ENCODE measurements at places on chromosomes 6 and 20. TPM values are rescaled to one million over a fixed set of nuclear protein-coding genes. Genes with fewer than 3 reads are reported as not detected.

The CABLES2 gene
- 1.3 TPM for total RNA-seq

DNA sequence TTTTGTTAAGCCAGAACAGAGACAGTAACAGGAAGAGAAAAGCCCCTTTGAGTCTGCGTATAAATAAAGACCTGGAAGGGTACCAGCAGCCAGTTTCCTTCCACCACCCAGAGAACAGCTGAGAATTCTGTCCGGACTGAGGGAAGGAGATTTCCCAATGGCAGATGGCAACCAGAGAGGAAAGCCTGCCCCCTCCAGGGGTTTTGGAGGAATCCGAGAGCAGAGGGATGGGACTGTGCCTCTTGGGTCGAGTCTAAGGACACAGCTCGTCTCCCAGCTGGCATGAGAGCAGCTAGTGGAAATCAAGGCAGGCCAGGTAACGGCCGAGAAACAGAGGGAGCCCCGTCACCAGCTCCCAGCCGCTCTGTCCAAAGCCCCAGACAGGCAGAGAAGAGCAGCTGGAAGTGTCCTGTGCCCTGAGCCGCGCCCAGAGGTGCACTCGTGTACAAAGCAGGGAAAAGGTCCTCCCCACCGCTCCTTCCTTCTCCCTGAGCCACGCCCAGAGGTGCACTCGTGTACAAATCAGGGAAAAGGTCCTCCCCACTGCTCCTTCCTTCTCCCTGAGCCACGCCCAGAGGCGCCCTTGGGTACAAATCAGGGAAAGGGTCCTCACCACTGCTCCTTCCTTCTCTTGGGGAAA lies 134.0 kb upstream of the SNX9 start:
- DNase-seq, result no peak

GRCh38 chr6:142700671-142701312 lies 244.2 kb downstream of the HIVEP2 start:
- DNase-seq, result no peak

DNA sequence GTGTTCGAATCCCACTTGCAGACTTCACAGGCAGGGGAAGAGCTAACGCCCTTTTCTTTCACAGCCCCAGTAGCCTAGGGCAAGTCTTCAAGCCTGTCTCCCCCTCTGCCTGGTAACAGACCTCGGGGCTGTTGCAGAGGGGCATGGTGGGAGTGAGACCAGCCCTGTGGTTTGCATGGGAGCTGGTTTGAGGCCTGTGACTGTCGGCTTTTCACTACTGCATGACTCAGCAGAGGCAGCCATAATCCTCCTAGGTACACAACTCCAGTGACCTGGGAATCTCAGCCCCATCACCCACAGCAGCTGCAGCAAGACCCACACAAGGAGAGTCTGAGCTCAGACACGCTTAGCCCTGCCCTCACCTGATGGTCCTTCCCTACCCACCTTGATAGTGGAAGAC lies 55.3 kb upstream of the POPDC3 start:
- DNase-seq, result no peak

The PRSS16 gene
- total RNA-seq, result 15.1 TPM

- peak; percentile 84 for DNase-seq
Observed at GRCh38 chr6:48078120-48078519, 32.9 kb downstream of the PTCHD4 start.

The HSPA1L gene
- 0.53 TPM for total RNA-seq

- no peak for DNase-seq
Observed at GRCh38 chr6:1067346-1067745, 244.6 kb upstream of the FOXQ1 start.

DNA sequence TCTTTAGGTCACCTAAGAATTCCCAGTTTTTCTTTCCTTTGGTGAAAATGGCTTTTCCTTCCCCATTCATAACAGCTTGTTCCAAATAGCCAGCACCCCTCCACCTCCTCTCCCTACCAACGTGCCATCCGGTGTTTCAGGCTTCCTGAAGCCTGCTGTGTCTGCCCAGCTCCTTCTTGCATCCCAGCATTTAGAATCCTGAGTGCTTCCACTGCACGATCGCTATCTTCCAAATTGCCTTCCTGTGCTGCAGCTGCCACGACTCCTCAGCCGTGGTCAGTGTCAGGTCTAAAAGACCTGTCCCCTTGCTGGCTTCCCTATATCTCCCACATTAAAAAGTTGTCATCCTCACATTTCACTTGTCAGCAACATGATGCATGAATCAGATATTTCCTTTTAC lies 550.3 kb upstream of the JARID2 start:
- DNase-seq, result no peak

The NOX3 gene
- total RNA-seq, result not detected

The HLA-DQB1 gene
- not detected for total RNA-seq

The CNKSR3 gene
- total RNA-seq, result 2.6 TPM

- DNase-seq, result no peak
Observed at GRCh38 chr20:6767536-6768227, at the start of gene BMP2. BMP2 (plus strand) TSS chr20:6767686; CDS start chr20:6770127, 2,441 bp downstream.

GRCh38 chr6:33974471-33974870 lies 170.7 kb upstream of the MLN start:
- DNase-seq, result no peak

GRCh38 chr6:104858642-104859041 lies 1.1 kb downstream of the HACE1 start:
- no peak for DNase-seq

DNA sequence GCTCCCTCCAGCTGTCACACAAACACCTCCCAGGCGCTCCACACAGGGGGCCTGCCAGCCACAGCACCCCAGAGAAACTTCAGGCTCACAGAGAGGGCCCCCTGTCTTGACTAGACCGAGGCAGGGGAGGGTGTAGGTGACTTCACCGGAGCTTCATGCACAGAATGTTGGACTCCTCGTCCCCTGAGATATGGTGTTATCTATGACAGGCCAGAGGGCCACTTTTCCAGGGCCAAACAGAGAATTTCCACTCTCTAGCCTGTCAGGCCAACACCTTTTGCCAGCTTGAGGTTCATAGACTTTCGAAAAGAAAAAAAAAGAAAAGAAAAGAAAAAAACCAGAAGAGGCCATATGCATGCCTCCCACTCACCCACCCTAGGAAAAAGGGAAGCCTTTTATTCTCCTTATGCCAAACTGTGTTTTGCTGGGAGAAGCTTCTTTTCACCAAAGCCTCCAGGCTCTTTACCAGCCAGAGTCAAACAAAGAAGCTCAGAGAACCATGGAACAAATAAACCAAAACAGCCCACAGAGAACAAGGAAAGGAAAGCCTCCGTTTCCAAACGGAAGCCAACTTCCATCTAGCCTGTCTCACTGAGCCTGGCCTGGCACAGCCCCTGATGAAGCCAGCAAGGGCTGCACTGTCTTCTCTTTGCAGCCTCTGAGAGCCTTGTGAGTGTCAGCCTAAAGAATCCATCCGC lies 313.2 kb upstream of the JARID2 start:
- DNase-seq, result no peak

DNA sequence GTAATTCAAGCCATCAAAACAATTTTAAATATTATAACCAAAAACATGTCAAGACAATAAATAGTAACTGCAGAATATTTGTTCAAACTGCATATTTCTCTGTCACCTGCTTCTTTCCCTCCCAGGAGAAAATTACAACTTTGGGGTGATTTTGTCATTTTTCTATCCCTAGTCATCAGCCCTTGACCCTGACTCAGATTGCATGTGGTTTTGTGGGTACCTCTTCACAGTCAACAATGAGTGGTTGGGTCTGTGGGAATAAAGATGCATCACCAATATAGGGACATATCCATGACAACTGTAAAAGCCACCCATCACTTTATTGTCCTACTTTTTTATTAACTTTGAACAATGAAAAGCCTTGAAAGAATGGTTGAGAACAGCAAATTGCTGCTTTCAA lies 7.3 kb downstream of the COL10A1 start:
- no peak for DNase-seq

GRCh38 chr6:4797587-4797986 lies 21.4 kb downstream of the CDYL start:
- DNase-seq, result no peak

The PRKN gene
- 0.79 TPM for total RNA-seq

DNA sequence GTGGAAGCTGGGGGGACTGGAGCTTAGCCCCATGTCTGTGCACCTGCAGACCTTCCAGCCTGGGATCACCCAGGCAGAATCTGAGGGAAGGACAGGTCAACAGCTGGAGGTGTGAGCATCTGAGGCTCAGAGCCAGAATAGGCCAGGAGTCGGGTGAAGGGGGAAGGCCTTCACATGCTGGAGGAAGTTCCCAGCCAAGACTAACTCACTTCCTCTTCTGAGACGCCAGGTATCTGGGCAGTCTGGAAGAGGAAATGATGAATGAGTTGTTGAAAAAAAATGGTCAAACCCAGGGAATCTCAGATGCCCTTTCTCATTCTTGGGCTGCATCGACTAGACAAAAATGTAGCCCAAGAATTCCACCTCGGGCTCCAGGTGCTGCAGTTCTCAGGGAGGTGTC lies 73.6 kb upstream of the TIAM2 start:
- peak; percentile 15 for DNase-seq

DNA sequence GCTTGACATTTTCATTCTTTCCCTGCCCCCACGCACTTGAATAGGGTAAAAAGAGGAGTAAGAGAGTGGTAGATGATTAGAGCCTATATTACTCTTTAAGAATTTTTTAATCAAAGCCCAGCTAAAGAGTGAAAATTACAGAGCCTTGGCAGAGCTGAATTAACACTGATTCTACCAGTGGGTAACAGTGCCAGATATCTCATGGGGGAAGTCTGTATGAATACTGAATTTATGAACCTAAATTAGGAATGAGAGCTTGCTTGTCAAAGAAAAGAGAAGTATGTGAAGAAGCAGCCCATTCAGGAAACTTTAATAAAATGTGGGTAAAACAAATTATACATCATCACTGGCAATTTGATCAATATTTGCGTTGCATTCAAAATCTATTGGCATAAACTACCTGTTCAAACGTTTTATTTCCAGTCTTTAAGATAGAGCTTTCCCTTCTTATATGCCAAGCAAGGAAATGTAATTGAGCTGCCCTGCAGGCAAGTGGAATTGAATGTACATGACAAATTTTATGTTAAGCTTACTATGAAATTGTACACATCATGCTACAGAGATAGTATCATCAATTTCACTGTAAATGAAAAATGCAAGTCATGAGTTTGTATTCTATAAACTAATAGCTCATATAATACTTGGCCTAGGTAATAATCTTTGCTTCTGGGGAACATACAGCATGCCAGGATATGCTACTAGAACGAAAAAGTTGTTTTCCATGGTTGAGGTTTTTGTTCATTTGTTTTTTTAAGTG lies 14.5 kb downstream of the SOBP start:
- no peak for DNase-seq

DNA sequence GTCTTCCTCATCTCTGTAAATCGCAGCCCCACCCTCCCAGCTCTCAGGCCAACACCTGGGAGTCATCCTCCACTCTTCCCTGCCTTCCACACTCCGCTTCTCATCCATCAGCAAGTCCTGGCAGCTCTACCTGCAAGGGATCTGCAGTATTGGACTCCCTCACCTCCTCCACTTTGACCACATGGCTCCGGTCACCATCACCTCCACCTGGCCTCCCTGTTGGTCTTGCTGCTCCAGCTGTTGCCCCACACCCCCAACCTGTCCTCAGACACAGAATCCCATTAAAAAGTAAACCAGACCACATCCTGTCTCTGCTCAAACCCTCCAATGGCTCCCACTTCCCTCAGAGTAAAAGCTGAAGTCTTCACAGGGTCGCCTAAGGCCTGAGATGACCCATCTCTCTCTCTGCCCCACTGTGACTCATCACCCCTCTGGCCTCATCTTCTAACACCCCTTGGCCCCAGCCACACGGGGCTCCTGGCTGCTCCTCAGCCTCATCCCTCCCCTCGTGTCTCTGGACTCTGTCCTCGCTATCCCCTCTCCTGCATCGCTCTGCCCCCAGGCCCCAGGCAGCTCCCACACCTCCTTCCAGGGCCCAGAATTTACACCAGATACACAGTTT lies 185.1 kb upstream of the SULF2 start:
- DNase-seq, result no peak

- DNase-seq, result no peak
Observed at GRCh38 chr6:70119218-70119835, 183.6 kb downstream of the COL9A1 start.

GRCh38 chr6:25122622-25123237 lies 156.4 kb upstream of the CARMIL1 start:
- DNase-seq, result no peak

The TSHZ2 gene
- 1.6 TPM for total RNA-seq

DNA sequence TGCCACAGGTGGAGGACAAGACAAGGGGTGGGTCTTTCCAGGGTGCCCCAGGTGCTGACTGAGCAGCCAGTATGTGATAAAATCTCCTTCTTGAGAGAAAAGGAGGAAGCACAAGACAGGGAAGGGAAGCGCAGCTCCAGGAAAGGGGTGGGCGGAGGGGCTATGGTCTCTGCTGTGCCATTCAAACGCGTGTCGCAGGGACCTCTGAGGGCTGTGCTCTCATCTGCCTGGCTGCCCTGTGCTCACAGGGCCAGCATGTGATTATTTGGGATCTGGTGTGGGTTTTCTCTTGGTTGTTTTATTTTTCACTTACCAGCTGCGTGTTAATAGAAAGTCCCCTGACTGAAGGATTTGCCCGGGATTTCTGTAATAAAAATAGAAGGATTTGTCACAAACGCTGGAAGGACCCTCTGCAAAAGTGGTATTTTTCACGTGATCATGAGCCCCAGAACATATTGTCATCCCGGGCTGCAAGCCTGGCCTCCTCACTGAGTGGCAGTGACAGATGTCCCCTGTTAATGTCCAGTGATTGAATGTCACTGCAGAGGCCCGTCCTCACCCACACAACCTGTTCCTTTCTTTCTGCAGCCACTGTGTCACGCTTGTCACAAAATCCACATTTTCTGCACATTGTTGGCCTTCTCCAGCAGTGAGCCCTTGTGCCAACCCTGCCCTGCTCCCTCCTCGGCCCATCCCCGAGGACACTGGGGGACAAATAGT lies 35.0 kb upstream of the VSX1 start:
- no peak for DNase-seq

Measured in bronchial epithelial cell (primary cell).